HFF-Myc (cell line): ENCODE measurements at places on chromosomes 7 and 10.

DNA sequence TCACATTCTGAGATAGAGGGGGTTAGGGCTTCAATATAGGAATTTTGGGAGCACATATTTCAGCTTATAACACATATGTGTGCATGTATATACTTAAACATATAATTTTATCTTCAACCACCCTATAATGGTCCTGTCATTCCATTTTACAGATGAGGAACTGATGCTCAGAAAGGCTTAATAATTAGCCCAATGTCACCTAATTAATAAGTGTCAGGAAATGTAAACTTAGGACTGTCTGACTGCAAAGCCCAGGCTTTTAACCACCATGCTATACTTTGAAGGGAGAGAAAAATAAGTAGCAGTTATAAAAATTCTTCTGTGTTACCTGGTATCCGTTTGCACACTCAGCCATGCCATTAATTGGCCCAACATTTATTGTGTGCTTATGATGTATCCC, 172.6 kb downstream of the SKIDA1 start:
- DNase-seq = no peak

- DNase-seq = no peak
Measured at GRCh38 chr7:116674508-116675173, 2.6 kb downstream of the MET start.

- DNase-seq = no peak
Measured at GRCh38 chr10:92291616-92291865, 574 bp downstream of the MARCHF5 start.

DNA sequence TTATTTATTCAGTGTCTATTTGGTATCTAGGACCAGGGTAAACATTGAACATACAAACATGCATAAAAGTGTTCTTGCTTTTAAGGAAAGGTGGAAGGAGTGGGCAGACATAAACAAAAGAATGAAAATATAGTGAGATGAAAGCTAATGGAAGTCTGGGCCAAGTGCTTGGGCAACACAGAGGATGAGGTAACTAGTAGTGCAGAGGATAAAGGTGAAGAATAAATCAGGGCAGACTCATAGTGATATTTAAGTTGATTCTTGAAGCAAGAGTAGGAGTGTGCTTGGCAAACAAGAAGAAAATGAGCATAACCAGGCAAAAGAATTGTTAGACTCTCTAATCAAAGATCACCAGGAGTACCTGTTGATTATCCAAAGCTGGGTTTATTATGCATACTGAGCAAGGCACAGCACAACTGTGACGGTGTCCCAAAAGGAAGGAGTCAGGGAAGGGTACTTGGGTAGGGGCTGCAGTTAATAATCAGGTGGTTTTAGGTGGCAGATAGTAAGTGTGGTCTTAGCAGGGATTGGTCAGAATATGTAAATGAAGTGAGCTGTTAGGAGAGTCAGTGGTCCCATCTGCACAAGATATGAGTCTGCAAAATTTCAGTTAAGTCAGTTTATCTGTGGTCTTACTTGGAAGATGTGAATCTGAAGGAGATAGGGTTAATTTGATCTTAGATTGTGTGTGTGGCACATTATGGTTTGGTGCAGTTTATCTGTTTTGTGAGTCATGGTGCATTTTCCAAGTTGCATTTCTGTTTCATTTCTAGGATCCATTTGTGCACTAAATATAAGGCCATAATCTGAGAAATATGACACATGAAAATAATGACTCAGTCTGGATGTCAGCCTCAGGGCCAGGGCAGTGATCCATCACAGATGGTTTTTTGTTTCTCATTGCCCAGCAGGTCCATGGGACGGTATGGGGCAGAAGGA, 30.6 kb upstream of the TAX1BP1 start:
- DNase-seq = no peak

GRCh38 chr7:44762726-44763522, 14.3 kb downstream of the ZMIZ2 start:
- DNase-seq = no peak

DNA sequence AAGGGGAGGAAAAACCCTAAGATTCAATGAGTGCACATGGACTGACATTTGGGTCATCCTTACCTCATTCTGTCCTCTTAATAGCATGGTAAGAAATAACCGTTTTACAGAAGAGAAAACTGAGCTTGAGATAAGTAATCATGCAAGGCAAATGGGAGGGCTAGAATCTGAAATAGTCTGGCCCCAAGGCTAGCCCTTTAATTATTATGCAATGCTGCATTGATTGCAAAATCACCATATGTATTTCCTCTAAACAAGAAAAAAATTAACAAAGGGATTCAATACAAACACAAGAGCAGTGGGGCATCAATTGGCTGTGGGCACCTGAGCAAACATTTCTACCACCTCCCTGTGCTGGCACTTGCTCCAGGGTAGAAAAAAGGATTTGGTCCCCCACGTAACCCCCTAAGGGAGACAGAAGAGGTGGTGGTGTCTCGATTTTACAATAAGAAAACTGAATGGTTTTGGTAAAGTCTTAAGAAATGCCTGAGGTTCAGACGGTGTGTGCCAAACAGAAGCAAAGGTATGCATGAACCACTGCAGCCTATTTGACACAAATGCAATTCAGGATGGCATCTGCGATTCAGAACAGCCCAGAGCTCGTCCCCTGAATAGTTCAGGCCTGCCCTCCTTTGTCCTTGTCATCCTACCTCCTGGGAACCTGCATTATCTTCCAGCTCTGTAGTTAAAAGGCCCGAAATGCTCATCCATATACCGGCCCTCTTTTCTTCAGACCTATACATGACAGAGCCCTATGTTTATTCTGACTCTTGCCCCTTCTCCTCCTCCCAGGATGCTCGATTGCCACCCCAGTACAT, 23.6 kb downstream of the PIP4K2A start:
- no peak for DNase-seq

- DNase-seq = no peak
Measured at GRCh38 chr7:37322831-37323230, 125.8 kb downstream of the ELMO1 start.

DNA sequence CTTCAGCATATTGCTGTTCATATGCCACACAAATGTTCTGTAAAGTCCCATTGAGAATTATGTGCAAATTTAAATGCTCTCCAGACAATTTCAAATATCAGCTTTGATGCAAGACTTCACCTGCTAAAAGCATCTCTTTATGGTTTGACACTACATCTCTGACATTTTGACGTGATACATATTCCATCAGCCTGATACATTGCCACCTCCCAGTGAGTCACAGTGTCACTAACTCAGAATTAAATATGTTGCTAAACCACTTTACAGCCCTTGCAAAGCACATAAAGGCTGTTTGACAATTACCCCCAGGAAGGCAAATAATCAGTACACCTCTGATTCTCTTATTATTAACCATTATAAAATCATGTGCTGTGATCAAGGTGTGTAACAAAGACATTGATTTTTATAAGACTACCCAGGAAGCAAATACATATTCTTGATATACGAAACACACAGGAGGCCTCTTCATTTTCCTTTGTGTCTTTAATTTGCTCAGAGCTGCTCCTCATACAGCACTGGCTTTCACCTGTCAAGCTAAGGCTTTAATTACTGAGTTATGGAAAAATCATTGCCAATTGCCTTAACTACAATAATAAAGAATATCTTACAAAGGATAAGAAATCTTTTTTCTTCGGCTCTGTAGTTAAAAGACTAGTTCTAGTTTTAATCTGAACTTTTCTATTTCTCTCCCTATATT, 547.5 kb upstream of the C7orf33 start:
- DNase-seq = no peak

DNA sequence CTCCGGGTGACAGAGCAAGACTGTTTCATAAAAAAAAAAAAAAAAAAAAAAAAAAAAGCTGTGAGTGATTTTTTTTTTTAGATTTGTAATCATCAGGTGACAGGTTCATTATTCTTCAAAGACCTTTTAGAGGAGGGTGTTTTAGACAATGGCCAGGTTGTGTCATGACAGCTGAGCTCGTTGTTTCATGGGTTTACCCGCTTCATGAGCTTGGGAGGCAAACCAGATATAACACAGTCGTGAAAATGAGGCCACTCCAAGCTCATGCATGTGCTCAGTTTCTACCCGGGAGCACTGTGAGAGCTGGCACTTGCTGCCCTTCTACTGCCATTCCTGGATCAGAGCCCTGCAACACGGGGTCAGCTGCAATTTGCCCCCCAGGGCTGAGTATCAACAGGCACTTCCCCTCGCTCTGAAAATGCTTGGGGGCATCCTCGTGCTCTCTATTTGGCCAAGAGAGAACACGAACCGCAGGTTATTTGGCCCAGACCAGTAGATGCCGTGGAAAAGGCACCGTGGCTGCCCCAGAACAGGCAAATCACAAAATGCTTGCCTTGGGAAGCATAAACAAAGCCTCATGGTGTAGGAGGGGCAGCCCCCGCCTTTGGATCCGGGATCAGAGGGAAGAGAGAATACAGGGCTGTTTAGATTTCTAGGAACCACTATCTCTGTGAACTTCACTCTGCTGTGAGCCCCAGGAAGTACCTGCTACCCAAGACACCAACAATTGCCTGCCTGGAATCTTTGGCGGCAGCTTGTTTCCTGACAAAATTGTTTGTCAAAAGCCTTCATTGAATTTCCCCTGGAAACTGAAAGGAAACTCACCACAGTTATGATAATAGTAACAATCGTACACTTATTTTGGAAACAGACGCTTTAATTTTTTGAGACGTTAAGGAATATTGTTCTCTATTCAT, 371.0 kb downstream of the FRMD4A start:
- DNase-seq = no peak

DNA sequence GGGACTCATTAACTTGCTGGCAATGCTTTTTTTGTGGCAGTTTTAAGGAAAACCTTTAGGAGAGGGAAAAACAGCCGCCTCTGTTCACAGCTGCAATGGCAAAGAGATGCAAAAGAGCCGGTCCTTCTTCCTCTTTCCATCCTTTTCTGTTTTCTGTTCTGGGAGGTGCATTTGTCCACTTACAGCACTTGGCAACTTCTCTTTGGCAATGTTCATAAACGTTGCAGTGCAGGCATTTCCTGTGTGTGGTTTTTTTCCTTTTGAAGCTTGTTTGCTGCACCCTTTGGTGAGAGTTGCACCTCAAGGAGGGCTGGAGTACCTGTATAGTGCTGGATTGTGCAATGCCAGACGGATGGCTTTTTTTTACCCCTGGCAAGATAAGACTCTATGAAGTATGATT, 53.9 kb upstream of the HABP2 start:
- no peak for DNase-seq

DNA sequence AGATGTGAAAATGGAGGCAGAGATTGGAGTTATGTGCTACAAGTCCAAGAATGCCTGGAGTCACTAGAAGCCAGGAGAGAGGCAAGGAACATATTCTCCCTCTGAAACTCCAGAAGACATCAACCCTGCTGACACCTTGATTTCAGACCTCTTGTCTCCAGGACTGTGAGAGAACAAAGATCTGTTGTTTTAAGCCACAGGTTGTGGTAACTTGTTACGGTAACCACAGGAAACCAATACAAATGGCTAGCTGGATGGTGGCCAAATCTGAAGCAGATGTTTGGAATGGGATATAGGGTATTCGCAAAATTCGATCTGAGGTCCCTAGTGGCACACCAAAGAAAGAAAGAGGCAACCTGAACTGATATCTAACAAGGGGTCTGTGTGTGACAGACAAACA, 129.0 kb downstream of the HERPUD2 start:
- peak; percentile 42 for DNase-seq

GRCh38 chr10:31618541-31619291, 299.7 kb downstream of the ZEB1 start:
- no peak for DNase-seq

DNA sequence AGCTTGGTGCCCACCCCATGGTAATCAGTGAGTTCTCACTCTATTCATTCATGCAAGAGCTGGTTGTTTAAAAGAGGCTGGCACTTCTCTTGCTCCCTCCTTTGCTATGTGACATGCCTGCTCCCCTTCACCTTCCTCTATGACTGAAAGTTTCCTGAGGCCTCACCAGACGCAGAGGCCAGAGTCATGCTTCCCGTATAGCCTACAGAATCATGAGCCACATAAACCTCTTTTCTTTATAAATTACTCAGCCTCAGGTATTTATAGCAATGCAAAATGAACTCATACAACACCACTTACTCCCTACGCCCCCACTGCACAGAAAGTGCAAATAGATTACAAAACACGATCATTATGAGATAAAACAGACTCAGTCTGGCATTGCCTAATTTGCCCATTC, 39.0 kb downstream of the SEC61G start:
- DNase-seq = no peak

GRCh38 chr7:28592861-28593260, 180.5 kb downstream of the CREB5 start:
- no peak for DNase-seq

- no peak for DNase-seq
Measured at GRCh38 chr10:125460326-125460725, 222.6 kb downstream of the TEX36 start.

DNA sequence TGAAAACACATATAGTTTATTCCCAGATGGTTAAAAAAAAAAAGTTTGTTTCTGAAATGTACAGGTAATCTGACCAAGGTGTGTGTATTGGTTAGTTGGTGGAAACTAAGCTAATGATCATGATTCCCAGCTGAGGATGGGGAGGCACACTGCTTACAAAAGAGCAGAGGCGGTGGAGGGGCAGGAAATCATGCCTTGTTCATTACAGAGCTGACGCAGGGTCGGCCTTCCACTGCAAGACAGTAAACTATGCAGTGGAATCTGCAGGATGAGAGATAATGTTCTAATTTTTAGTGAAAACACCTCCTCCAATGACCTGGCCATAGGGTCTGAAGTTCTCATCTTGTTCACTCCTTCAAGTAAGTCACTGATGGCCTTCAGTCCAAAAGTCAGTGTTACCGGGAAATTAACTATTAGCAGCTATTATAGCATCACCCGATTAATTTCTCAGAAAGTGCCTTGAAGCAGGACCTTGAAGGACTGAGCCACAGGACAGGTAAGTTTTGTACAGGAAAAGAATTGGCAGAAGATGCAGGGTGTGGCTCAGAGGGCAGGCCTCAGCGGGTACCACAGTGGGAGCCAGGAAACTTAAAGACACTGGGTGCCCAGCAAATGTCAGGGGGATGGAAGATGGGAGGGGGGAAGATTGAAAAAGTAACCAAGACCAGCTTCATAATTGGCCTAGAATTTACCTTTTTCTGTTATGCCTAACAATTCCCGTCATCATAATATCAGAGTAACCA, 36.0 kb downstream of the MYOF start:
- DNase-seq = no peak

DNA sequence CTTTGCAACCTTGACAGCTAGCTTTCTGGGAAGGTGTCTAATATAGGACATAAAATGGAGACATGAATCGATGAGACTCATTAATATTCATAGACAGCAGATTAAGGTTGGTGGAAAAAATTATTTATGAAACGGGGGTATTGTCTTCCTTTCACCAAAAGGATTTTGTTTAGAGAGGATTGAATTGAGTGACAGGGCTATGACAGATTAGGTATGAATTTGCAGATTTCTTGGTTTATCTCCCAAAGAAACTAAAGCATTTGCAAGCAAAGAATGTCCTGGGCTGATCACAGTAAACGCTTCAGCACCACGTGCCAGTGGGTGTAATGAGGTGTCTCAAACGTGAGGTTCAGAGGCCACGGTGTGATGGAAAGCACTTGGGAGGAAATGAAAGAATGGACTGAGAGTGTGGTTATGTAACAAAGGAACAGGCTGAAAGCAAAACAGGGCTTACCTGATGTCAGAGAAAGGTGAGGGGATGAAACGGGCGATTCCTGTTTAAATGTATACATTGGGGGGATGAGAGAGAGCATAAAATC, 329.2 kb upstream of the NPVF start:
- DNase-seq = no peak
